CD8-positive, alpha-beta memory T cell (primary cell): ENCODE measurements at places on chromosomes 5 and 9.

DNA sequence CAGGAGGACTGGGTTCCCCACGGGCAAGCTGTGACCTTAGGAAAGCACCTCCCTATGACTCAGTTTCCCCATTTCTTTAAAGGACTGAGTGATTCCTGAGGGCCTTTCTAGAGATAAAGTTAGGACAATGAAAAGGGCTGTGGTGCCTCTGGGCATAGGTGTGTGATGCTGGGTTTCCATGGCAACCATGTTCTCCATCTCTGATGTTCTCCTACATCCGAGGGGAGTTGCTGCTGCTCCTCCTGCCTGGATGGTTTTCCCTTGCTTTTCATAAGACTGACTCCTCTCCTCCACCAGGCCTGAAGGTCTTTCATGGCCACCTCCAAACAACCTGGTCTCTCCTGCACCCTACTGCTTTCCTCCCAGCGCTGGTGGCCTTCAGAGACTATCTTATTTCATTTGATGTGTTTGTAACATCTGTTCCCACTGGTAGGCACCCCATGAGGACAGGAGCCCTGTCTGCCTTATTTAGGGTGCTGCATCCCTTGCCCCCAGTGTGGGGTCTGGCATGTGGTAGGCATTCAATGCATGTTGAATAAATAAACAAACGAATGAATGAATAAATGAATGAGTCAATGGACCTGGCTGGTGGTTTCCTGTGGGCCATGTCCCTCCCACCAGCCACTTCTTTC is 112.2 kb upstream of the HAND1 start:
- no peak for DNase-seq

DNA sequence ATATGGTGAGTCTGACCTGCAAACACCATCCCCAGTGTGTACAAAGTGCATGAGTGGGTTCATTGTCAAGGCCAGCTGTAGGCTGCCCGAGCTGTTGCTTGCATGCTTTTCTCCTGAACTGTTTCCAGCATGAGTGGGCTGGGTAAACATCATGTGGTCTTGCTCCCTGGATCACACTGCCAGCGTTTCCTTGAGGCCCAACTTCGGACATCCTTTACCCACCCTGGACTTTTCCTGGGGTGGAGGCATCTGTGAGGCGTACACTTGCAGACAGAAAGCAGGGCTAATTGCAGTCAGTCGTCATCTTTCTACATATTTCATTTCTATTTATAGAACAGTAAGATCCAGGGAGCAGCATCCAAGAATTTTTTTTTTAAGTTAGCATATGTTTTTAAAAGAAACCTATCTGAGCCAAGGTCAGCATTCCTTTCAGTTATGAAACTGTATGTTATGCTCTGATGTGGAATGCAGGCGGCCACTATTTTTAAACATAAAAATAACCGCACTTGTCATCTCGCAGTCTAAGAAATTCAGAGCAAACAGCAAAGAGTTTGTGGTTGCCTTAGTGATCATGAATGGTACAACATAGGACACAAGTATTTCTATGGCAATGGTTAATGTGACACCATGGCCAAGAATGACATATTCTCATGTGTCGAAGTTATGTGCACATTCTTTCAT is 106.5 kb upstream of the DMRT1 start:
- no peak for DNase-seq

GRCh38 chr9:98373609-98374008 is 118.2 kb upstream of the TBC1D2 start:
- DNase-seq: no peak

GRCh38 chr5:112647428-112647827 is 90.3 kb upstream of the APC start:
- no peak for DNase-seq
